ENCODE measurements at places on chromosomes 3 and 15.

GRCh38 chr3:139280027-139280671 lies 63.7 kb upstream of the MRPS22 start:
- no peak for DNase-seq

DNA sequence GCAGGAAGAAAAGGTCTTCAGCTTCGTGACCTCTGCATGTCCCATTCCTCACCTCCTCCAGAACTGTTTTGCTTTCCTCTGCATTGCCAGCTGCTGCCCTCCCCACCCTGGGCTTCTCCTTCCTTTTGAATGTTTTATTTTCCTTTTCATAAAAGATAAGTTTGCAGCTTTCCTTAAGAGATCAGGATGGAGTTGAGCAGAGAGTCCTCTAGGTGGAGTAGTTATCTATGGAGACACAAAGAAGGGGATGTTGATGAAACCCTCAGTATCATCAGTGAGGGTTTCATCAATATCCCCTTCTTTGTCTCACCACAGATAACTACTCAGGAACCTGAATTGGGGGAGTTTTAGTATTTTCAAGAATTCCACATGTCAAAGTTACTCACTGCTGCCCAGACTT lies 19.0 kb upstream of the SLC25A36 start:
- DNase-seq = no peak

- no peak for DNase-seq
These were observed 116.9 kb upstream of the LRRFIP2 start for GRCh38 chr3:37291275-37291700.

DNA sequence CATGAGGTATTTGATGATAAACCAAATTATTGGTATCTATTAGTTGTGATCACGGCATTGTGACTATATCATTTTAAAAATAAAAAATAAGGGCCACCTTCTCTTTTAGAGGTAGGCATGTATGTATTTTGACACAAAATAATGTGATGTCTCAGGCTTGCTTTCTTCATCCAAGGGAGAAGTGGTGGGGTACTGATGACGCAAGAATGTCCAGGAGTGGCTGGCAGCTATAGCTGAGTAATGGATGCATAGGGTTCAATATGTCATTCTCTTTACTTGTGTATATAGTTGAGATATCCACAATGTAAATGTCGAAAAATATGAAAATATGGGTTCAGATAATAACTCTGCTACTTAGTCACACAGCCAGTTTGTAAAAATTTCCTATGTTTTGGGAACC lies 46.8 kb upstream of the NSMCE3 start:
- DNase-seq = no peak

GRCh38 chr3:51997935-51998596 lies 2.4 kb upstream of the RPL29 start:
- no peak for DNase-seq

DNA sequence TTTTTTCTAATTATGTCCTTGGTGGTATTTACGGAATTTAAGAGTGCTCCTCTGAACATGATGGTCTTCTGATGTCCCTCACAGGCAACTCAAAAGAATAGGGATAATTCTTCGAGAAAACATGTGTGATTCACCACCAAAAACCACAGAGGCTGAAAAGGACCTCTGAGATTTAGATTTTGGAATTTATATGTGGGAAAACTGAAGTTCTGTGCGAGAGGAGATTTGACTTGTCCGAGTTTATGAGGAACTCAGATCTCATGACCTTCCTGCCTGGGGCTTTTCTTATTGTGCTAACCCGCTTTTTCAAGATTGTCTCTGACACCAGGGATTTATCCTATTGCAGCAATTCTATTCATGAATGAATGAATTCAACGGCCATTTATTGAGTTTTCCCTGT lies 142.4 kb downstream of the FAM43A start:
- DNase-seq = no peak

DNA sequence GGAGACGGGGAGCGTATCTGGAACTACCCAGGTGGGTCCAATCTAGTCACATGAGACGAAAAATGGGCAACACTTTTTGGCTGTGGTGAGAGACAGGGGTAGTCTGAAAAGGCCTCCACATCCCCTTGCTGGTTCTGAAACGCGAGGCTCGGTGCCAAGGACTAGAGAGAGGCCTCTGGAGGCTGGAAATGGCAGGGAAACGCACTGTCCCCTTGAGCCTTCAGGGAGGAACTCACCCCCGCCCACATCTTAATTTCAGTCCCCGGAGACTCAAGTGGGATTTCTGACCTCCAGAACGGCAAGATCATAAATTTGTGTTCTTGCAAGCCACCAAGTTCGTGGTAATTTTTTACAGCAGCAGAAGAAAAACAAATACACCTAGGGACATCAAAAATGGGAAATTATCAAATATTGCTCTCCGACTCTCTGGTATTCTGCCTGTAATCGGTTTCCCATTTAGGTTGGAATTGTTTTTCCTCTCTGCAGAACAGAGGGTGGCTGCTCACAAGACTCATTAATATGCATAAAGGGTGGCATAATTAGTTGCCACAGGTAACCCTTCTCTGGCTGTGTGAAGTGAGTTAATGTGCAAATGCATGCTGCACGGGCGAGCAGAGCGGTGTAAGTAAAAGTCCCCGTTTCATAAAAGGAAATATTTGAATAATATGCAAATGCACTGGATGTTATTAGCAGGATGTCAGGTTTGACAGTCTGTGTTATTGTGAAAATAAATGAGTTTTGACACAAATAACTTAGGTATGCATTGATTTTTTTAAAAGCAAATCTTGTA lies 185.7 kb downstream of the ARRDC4 start:
- DNase-seq = no peak

DNA sequence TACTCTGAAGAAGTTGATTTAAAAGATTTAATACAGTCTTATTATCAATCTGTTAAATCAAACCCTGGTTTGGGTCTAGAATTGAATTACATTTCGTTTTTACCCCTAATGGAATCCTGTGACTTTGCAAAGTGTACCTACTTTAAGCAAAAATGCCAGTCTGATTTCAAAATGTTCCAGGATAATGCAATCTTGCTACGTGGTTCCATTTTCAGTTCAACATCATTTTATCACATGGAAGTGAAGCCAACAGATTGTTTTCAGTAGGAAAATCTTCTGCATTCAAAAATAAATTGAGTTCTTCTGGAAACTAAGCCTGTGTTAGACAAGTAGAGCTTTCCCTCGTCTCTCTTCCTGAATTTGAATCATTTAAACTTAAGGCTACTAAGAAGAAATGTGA lies 356.4 kb downstream of the CHST2 start:
- DNase-seq = no peak

DNA sequence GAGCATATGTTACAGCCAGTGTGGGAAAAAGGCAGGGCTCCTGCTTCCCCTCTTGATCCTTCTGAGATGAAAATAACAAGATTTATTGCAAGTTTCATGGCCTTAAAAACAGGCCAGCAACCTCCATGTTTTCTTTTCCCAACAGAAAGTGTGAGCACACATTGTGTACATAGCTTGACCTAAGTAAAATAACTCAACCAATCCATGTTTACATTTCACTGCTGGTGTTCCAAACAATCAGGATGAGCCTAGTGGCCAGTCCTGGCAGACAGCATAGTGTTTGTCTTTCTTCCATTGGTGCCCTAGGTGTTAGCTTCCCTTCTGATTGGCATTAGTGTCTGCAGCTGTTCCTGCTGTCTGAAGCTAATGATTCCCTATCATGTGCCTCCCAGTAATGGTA lies 847.7 kb downstream of the EPHA3 start:
- no peak for DNase-seq

DNA sequence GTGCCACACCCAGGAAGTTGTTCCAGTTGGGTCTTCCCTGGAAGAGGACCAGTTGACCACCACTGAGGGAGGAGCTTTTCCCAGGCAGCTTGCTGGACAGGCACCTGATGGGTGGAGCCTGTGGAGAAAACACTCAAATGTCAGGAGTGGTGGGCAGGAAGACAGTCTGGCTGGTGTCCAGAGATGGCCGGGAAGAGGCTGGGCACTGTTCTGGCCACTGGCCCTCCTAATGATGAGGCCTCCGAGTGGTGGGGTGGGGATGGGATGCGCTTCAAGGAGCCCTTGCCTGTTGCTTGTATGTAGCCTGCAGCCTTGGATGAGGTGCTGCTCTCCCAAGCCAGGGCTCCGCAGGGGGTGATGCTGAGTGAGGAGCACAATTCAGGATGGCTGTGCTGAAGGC lies 12.3 kb downstream of the PLEKHO2 start:
- no peak for DNase-seq

DNA sequence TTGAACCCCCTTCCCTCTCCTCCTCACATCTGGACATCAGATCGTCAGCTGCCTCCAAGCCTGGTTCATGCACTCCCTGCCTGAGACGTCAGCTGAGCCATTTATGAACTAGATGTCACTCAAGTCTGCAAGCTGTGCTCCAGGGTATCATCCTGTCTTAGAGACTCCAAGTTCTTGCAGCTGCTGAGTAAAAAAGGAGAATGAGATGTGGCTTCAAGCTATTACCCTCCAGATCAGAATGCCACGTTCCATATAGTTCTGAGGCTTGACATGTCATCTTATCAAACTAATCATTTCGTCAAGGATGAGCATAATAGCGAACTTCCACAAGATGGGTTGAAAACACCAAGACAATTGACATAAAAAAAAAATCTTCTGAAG lies 766.3 kb downstream of the TBL1XR1 start:
- no peak for DNase-seq

- DNase-seq = no peak
These were observed 60.8 kb upstream of the ARHGEF3 start for GRCh38 chr3:56862352-56863062.

DNA sequence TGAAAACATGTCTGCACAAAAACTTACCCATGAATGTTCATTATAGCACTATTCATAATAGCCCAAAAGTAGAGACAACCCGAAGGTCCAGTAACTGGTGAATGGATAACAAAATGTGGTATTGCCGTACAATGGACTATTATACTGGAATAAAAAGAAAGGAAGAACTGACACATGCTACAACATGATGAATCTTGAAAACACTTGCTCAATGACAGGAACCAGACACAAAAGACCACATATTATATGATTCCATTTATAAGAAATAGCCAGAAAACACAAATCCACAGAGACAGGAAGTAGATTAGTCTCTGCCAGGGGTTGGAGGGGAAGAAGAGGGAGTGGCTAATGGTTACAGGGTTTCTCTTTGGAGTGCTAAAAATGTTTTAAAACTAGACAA lies 18.3 kb downstream of the SHC4 start:
- DNase-seq = no peak

DNA sequence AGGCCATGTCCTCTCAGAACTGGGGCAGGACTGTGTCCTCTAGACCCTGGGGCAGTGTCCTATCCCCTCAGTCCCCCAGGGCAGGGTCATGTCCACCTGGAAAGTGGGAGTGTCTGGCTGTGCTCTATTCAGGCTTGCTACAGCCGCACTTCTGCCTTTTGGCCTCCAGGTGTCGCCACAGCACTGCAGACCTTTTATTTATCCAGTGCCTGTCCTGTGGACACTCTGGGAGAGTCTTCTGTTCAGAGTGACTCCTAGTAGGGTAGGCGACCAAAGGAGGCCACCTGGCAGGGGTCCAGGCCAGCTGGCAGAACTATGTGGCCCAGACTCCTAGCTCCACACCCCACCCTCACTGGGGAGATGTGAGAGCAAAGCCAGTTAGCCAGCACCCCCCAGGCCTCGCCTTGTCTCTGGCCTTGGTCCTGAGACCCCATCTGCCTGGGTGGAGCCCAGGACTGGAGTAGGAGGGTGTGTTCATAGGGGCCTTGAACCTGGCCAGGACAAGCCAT lies 3.9 kb downstream of the TMIE start:
- DNase-seq = no peak

DNA sequence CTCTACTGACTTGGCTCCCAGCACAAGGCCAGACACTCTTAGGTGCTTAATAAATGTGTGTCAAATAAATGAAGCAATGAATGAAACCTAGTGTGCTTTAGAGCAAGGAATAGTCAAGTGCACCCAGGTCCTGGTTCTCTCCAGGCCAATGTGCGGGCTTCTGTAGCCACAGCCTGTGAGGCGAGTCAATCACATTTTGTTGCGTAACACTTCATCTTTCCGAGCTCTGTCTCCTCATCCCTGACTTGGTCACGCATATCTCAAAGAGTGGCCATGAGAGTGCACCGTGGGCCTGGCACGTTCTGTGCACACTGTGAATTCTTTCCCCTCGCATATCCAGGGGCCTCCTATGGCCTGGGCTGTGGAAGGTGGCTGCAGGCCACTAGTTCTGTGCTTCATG lies 11.4 kb upstream of the SH3GL3 start:
- DNase-seq = no peak

DNA sequence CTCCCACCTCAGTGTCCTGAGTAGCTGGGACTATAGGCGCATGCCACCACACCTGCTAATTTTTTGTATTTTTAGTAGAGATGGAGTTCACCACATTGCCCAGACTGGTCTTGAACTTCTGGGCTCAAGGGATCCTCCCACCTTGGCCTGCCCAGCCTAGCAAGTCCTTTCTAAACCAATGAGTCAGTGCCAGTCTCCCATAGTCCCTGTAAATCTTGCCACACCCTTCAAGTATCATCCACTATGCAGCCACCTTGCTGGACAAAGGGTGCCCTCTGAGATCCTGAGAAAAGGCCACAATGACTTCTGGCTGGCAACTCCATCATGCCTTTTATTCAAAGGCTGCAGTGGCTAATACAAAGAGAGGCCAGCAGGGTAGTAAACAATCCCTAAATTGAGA lies 184.0 kb downstream of the ABHD5 start:
- DNase-seq = no peak

DNA sequence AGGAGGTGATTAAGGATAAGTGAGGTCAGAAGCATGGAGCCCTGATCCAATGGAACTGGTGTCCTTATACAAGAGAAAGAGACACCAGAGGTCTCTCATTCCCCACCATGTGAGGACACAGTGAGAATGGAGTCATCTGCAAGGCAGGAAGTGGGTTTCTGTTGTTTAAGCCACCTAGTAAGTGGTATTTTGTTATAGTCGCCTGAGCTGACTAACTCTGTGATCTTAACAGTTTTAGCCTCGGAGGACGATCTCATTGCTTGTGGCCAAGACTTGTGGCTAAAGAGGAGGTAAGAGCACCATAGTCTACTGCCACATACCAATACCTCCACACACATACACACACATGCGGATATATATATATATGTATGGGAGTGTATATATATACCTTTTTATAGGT lies 73.8 kb downstream of the MCTP2 start:
- DNase-seq = no peak
